ENCODE measurements at places on chromosomes 6 and 20.

DNA sequence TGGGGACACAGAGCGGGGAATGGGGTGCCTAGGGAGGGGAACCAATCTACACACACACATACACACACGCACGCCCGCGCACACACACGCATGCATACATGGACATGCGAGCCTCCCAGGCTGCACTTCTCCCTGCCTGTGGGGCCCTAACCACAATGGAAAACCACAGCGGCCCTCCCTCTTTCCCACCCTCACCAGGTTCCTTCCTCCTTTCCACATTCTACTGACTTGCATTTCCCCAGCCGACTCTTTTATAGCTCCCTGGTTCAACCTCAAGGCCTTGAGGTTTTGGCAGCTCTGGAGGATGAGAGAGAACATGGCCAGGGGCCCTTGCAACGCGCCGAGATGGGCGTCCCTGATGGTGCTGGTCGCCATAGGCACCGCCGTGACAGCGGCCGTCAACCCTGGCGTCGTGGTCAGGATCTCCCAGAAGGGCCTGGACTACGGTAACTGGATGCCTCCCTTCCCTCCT, at the start of gene BPI:
BPI (plus strand) TSS at position 249 of the 472 bp plus-strand sequence; CDS start at position 317, 68 bp downstream.
- no peak for DNase-seq

DNA sequence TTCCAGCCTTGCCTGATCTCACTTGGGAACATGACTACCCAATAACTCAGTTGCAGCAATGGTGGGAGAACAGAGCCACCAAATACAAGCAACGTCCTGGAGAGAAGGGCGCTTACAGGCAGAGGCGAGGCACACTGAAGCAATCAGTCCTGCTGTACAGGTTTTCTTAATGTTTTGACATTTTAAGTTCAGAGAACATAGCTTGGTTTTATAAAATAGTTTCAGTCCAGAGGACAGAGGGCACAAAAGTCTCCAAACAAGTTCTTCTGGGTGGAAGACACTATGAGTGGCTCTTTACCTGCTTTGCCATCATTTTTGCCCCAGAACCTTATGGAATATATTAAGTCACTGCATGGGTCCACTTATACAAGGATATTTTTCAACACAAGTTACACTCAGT, 103.4 kb upstream of the KCNG1 start:
- DNase-seq: no peak

DNA sequence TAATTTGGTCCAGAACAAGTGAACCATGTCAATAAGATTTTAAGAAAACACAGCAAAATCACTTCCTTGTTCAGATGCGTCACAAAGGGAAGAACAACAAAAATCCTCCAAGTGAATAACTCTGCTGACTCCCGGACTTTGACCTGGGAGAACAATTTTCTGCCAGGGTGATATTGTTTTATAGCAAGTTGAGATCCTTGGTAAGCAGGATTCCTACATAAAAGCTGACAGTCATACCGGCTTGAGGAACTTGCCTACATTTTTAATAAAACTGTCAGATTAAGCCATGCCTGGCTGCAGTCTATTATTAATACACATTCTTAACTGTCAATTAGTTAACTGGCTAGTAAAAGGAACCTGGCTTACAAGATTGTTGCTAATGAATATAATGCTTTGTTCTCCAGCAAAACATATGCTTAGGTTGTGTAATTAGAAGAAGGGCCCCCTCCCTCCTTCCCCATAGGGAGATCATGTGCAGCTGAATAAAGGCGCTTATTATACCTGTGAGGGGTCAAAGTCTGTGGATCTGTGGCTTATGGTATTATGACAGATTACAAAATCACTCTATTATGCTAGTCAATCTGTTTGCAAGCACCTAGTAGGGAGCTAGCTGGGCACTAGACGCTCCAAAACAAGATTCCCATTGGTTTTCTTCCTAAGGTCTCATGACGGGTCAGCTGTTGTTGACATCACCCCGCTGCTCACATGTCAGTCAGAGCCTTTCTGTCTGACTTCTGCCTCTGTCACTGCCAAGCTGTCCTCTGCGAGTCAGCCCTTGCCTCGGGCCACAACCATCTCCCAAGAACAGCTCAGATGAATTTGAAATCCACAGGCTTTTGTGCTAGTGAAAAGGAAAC, 44.6 kb upstream of the SEC63 start:
- no peak for DNase-seq

- DNase-seq: no peak
Observed at GRCh38 chr6:145349950-145350510, 385.3 kb downstream of the EPM2A start.

- no peak for DNase-seq
Observed at GRCh38 chr6:33093855-33094254, 18.1 kb downstream of the HLA-DPB1 start.

DNA sequence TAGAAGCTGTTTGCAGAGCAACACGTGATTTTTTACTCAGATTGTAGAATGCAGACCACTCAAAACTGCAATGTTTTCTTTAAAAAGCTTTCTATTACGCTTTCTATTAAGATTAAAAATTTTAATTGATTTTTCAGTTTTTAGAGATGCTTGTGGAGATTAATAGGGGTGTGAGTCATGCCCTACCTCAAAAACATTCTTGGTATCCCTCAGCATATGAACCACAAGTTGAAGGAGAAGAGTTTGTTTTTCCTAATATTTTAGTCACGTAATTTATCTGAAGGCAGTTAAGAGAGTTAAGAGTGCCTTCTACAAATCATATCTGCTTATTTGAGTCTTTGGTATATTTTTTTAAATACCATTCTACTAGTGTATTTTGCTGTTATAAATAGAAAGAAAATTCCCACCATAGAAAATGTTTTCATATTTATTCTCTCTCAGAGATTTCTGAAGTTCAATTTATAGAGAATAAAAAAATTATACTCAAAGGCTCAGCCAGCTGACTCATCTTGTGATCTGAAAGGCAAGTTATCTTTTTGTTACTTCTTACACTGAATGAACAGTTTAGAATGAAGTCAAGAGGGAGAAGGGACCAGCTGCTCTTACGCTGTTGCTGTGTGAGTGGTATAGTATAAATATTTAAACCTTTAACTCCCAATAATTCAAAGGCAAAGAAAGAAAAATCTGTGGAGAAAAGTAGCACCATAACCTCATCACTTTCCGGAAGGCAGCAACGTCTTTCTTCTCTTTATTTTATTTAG, 7.6 kb downstream of the RIPOR2 start:
- no peak for DNase-seq

GRCh38 chr6:160132776-160133338, 11.2 kb downstream of the SLC22A1 start:
- no peak for DNase-seq

GRCh38 chr20:57612916-57613315, 7.3 kb downstream of the ZBP1 start:
- DNase-seq: no peak

- no peak for DNase-seq
Observed at GRCh38 chr6:25295651-25296050, 16.5 kb downstream of the CARMIL1 start.

- no peak for DNase-seq
Observed at GRCh38 chr6:52691718-52692117, 20.8 kb downstream of the TMEM14A start.

DNA sequence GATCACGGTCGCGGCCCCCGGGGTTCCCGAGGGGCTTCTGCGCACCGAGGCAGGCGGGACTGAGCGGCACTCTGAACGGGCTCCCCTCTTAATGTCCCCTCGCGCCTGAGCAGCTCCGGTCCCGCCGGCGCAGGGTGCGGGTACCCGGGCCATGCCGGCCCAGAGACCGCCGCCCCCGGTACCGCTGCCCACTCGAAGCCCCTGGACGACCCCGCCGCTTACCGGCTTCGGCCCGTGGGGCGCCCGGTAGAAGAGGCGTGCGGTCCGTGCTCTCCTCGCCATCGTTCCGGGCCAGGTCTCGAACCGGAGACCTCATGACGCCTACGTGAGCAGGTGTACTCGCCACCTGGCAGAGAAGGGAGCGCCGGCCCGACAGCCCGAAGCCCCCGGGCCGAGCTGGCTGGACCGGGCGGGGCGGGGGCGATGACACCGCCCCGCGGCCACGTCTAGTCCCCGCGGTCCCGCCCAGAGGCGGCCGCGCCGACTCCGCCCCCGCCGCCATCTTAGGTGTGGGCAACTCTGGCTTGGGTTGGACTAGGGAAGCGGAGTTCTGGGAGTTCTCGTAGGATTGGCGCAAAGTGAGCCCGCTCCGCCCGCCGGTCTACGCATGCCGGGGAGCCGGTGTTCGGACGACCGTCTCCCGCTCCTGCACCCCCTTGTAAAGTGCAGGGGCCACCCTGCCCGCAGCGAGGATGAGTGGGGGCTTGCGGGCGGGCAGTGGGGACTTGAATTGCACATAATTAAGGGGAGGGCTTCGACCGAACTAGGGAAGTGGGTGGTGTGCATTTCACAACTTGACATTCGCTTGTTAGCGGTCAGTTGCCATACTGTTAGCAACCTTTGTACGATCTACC, at the start of gene SLC17A5:
SLC17A5 (minus strand) TSS at position 422 of the 854 bp plus-strand sequence; CDS start at position 316, 106 bp downstream.
- peak; percentile 95 for DNase-seq

DNA sequence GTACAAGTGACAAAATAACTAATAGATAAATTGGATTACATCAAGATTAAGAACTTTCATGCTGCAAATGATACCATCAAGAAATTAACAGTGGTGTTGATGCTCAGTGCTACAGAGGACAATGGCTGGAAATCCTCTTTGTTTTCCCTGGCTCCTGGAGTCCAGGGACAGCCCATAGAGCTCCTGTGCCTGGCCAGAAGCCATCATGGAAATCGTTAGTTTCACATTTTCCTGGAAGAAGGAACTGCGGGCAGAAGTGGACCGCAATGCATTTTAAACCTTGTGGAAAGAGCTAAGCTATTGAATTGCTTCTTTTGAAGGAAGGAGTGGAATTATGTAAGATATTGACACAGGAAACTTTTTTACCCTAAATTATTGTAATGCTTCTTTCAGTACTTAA, 276.0 kb downstream of the GJA1 start:
- DNase-seq: no peak

DNA sequence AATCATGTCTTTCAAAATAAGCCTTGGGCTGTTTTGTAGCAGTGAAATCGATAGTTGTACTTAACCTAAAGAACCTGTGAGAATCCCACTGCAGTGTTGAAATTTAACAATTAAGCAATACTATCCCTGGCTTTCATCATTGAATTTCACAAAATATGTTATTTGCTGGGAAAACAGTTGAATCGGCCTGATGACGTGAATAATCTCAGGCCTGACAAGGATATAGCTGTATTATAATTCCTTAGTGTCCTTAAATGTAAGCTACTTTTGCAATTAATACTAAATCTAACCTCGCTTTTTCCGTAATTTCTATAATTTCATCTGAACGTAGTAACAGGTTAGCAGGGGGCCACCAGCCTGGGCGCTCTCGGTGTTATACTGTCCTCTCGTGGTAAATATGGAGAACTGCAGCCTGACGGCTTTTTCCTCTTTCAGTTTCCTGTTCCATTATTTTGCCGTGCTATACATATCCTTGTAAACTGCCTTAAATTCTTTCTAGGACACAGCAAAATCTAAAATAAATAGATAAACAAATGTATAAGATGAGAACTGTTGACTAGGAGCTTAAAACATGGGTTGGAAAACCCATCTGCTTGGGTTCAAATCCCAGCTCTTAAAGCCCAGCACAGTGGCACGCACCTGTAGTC, 24.0 kb downstream of the MTFR2 start:
- DNase-seq: peak; percentile 36

- peak; percentile 68 for DNase-seq
Observed at GRCh38 chr6:1424306-1424927, 35.0 kb downstream of the FOXF2 start.

DNA sequence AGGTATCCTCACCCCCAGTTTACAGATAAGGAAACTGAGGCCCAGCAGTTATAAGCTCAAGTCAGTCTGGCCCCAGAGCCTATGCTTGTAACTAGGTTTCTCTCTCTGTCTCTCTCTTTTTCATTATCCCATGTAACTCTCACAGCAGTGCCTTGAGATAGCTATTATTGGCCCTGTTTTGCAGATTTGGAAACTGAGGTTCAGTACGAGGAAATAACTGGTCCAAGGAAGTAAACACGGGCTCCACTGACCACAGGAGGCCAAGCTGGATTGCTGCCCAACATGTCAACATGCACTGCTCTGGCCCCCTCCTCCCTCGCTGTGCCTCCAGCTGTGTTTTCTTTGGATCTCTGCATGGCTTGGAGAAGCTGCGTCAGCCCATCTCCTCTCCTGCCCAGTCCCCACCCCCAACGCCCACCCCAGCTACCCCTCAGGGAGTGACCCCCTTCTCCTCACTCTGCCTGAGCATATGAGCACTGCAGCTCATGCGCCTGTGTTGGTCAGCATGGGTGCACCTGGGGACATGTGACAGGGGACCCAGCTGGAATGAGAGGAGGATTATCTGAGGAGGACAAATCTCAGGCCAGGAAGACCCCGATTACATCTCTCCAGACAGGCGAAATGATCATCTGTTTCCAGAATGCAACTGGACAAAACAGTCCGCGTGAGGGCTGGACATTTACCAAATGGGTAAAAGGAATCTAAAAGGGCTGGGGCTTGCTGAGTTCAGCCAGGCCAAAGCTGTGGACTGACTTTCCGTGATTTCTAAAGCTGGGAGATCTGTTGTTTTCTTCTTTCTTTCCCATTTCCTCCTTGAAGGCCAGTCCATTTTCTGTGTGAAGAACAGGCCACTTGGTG, 7.8 kb upstream of the PLTP start:
- no peak for DNase-seq

- no peak for DNase-seq
Observed at GRCh38 chr6:6283746-6284145, 36.7 kb downstream of the F13A1 start.

Data from WTC11 (cell line).